ENCODE measurements at places on chromosomes 4 and X. TPM values are rescaled to one million over a fixed set of nuclear protein-coding genes. Genes with fewer than 3 reads are reported as not detected.

DNA sequence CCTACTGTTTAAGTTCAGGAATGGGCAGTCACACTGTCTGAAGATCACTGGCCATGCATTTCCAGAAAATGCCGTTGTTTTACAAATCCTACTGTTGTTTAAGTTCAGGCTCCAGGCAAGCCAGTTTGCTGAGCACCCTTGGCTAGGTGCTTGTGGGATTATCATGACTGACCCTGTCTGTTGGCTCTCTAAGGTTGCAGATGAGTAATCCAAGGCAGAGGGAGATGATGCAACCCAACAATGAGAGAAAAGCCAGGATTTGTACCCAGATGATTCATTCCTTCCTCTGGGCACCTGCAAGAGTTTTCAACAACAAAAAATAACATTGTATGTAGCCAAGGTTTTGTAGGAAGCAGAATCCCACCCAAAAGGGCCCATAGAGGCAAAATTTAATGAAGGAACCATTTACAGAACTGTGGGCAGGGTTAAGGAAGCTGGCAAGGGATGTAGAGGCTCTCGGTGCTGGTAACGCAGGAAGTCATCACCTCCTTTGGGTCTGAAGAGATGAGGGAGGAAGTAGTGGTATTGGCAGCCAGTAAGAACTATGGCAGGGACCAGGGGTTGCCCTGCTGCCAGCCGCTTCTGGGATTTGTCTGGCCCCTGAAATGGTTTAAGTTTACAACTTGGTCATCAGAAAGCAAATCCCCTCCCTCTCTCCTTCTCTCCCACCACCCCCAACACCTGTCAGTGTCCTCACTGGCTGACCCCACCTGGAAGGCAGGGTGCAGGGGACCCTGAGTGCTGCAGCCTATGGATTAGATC lies 54.8 kb downstream of the MSX1 start:
- no peak for DNase-seq

Gene EXOC1L
- not detected for total RNA-seq

- peak; percentile 50 for DNase-seq
Measured at GRCh38 chrX:40646489-40647306, 663 bp downstream of the CXorf38 start.

DNA sequence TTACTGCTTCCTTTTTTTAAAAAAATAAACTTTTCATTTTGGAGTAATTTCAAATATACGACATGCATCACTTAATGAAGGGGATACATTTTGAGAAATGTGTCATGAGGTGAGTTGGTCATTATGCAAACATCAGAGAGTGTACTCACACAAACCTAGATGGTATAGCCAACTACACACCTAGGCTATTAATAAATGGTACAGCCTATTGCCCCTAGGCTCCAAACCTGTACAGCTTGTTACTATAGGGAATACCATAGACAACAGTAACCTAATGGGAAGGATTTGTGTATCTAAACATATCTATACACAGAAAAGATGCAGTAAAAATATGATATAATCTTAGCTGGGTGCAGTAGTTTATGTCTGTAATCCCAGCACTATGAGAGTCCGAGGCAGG lies 29.1 kb downstream of the SETD7 start:
- no peak for DNase-seq

GRCh38 chr4:57219431-57219830 lies 109.2 kb upstream of the IGFBP7 start:
- DNase-seq = no peak

DNA sequence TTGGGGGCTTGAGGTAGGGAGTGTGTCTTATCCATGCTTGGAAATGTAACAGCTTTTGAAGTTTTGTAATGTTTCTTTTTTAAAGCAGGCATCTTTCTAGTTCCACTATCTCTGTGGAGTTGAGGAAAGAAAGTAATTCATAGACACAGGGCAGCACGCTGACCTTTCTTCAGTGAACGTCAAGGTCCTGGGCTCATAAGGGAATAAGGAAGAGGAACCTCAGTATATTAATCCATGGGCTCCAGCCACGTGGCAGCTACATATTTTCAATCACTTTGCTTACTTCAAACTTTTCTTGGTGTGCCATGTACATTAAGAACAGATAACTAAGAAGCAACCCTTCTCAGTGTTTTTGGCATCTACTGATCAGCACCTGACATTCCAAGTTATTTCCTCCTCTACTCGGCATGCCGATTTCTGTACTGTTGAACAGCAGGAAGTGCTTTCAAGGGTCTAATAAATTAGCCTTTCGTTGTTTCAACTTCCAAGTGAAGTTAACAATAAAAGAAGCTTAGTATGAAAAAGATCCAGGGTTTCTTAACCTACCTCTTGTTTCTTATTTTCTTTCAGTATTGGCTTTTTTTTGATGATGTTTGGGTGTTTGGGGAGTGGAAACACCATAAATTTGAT lies 88.2 kb downstream of the SORBS2 start:
- no peak for DNase-seq

- no peak for DNase-seq
Measured at GRCh38 chr4:95059663-95060062, 301.9 kb downstream of the BMPR1B start.

DNA sequence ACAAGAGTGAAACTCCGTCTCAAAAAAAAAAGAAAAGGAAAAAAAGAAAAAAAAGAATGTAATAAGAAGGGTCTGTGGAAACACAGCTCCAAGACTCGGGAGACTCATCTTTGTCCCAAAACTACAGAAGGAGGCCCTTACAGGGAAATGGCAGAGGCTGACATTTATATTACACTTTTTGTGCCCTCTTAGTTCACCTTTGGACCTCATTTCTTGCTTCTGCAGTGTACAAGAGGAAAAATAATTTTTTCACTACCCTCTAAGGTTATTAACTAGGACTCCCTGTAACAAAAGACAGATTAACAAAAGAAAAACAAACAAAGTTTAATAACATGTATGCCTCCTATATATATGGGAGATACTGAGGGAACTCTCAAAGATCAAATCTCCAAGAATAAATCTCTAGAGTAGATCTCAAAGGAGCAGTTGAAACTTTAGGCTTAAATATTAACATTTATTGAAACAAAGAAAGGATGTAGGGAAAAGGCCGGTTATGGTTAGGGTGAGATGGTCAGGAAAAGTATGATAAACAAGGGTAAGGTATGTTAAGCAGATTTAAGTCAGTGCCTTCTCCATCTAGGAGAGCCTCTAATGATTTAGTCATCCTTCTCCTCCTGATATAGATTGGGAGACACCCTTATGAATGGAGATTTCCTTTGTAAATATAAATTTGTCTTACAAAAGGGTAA lies 121.3 kb upstream of the JADE1 start:
- no peak for DNase-seq

DNA sequence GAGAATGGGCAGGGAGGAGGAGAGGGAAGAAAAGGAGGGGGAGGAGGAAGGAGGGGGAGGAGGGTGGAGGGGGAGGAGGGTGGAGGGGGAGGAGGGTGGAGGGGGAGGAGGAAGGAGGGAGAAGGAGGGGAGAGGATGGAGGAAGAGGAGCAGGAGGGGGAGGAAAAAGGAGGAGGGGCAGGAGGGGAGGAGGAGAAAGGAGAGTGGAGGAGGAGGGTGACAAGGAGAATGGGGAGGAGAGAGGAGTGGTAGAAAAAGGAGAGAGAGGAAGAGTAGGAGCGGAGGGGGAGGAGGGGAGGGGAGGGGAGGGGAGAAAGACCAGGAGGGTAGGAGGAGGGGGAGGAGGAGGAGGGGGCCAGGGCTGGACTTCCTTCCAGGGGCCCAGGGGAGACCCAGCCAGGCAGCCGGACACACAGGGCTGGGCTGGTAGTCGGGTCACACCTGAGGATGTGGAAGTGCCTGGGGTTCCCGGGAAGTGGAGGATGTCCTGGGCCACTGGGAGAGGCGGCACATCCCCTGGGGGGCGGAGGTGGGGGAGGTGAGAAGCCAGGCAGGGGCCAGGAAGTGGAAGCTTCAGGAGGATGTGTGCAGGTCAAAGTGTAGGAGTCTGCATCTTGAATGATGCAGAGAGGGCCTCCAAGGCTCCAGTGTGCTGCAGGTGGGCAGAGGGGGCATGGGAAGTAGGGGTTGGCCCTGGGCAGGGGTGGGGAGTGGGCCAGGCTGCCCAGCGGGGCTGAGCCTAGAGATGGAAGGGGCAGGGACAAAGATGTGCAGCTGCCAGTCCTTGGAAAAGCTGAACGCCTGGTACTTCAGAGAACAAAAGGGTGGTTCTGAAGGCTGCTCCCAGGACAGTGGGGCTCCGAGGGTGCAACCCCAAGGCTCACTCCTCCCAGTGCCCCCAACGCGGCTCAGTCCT lies 18.8 kb downstream of the IL3RA start:
- no peak for DNase-seq

DNA sequence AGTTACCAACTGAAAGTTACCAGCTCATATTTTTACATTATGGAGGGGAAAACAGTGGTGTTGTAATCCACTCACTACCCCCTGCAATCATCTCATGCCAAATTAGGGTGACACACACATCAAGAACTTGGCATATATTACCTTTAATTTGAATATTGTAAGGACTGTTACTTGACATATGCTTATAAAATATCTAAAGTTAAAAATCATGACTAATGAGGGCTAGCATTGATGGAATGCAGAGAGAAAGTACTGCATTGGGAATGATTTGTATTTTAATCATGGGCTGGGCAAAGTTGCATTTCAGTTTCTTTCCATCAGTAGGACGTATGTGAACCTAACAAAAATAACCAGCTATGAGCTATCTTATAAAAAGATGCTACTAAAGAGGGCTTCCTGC lies 517.5 kb upstream of the GRIA3 start:
- DNase-seq = no peak

GRCh38 chr4:28759064-28759463 lies 1898.4 kb downstream of the STIM2 start:
- no peak for DNase-seq

- DNase-seq = no peak
Measured at GRCh38 chr4:36242629-36243354, 1.5 kb downstream of the ARAP2 start.

- no peak for DNase-seq
Measured at GRCh38 chrX:44931441-44931973, 58.5 kb downstream of the KDM6A start.

- DNase-seq = peak; percentile 76
Measured at GRCh38 chrX:153723351-153724251, 586 bp downstream of the BCAP31 start.

Gene PAGE2B
- not detected for total RNA-seq

GRCh38 chrX:3216581-3217180 lies 129.8 kb downstream of the MXRA5 start:
- DNase-seq = no peak

DNA sequence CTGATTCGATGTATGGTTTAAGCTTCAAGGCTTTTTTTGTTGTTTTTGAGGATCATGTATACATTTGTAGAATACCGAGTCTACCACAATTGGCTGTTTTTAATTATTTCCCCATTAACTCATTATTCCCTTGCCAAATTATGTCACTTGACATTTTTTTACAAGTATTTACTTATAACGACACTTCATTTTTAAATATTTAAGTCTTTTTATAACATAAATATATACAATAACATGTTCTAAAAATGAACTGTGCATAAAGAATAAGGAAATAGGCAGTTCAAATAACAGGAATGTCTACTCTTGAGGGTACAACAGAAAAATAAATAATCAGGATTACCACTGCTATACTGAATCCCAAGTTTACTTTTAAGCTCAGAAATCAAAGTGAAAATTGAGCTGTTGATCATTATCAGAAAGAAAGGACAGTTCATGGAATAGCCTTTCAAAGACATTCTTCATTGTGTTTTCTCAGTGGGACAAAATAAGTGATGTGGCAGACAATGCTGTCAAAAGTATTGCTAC lies 627.5 kb downstream of the PCDH19 start:
- no peak for DNase-seq

Gene SPP1
- 38.8 TPM for total RNA-seq

Gene SPANXA1
- not detected for total RNA-seq

Gene IL13RA1
- total RNA-seq = 24.8 TPM

DNA sequence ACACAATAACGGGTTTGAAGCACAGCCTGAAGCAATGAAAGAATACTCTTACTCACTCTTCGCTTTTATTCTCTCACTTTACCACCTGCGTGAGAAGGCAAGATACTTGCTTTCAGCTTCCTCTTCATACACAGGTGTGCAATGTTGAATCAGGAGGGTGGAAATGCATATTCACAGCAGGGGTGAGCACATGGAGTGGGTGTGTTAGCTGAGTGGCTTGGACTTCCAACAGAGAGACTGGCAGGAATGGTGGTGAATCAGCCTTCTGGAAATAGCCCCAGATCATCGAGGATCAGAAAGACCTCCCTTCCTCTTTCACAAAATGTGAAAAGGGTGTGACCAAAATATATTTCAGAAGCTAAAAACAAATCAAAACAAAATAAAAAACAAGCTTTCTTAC lies 521.2 kb downstream of the STIM2 start:
- DNase-seq = no peak

Gene PAGE4
- total RNA-seq = not detected

- DNase-seq = no peak
Measured at GRCh38 chrX:18149454-18149853, 71.2 kb downstream of the BEND2 start.

GRCh38 chr4:3205995-3206394 lies 43.0 kb upstream of the MSANTD1 start:
- DNase-seq = no peak

- DNase-seq = no peak
Measured at GRCh38 chr4:17557880-17558279, 19.1 kb upstream of the LAP3 start.

DNA sequence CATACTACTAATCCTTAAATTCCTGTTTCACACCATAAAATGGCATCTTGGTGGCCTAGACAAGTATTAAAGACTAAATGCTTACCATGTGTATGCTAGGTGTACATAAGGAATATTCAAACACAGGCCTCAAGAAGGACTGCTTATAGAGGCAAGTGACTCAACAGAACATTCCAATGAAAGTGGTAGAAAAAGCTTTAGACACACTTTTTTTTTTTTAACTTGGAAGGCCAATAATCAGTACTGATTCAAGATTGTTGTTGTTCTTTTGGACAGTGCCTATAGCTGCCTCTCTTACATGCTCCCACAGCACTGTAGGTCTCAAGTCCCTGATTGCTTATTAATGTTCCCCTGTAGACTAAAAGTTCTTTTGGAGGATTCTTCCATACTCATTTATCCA lies 77.6 kb downstream of the FBXL5 start:
- no peak for DNase-seq

Gene NCAPG
- total RNA-seq = 1.3 TPM

Gene SSX2
- total RNA-seq = not detected

- DNase-seq = no peak
Measured at GRCh38 chr4:114384629-114385028, 214.0 kb upstream of the UGT8 start.

Gene TENM3
- total RNA-seq = 4.5 TPM

GRCh38 chr4:114658179-114658578 lies 59.6 kb downstream of the UGT8 start:
- no peak for DNase-seq

- DNase-seq = peak; percentile 20
Measured at GRCh38 chr4:16745009-16745635, 153.3 kb downstream of the LDB2 start.

Gene PASD1
- total RNA-seq = not detected

Gene PIR
- total RNA-seq = 14.8 TPM

Gene RHOXF2
- not detected for total RNA-seq

GRCh38 chrX:123753656-123754350 lies 21.0 kb upstream of the THOC2 start:
- no peak for DNase-seq
